ENCODE measurements at places on chromosomes 11 and 22. TPM values are rescaled to one million over a fixed set of nuclear protein-coding genes. Genes with fewer than 3 reads are reported as not detected.

DEPDC5 gene
- 8.1 TPM for total RNA-seq

CHST1 gene
- 2.4 TPM for total RNA-seq

CASP1 gene
- 10.8 TPM for total RNA-seq

PRDX5 gene
- 769 TPM for total RNA-seq

LINC01488 gene
- total RNA-seq, result not detected

C11orf86 gene
- total RNA-seq, result not detected

All from bronchial epithelial cell (primary cell).